Activated CD4-positive, alpha-beta T cell treated with anti-CD3 and anti-CD28 coated beads for 4 hours (primary cell): ENCODE measurements at places on chromosomes 4 and X.

DNA sequence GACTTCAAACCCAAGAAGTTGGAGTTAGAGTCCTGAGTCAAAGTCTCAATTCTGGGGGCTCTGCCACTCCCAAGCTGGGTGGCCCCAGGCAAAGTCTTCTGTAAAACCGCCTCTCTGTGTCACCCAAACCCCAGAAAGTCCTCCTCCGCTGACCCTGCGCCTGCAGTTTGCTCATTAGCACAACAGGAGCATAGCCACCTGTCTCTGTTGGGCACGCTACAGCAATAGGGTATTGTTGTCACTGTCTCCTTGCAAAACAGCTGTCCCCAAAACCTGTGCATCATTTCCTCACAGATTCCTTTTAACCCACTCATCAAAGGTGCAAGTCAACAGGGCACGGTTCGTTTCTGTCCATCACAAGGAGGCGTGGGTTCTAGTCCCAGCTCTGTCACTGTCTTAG is 8.0 kb upstream of the DGAT2L6 start:
- no peak for DNase-seq

- no peak for DNase-seq
These were observed 431.5 kb upstream of the RASGEF1B start for GRCh38 chr4:81903212-81903611.

GRCh38 chrX:42128587-42128986 is 205.2 kb upstream of the CASK start:
- DNase-seq = no peak

- no peak for DNase-seq
These were observed 262.4 kb downstream of the MID1IP1 start for GRCh38 chrX:39063702-39064101.

DNA sequence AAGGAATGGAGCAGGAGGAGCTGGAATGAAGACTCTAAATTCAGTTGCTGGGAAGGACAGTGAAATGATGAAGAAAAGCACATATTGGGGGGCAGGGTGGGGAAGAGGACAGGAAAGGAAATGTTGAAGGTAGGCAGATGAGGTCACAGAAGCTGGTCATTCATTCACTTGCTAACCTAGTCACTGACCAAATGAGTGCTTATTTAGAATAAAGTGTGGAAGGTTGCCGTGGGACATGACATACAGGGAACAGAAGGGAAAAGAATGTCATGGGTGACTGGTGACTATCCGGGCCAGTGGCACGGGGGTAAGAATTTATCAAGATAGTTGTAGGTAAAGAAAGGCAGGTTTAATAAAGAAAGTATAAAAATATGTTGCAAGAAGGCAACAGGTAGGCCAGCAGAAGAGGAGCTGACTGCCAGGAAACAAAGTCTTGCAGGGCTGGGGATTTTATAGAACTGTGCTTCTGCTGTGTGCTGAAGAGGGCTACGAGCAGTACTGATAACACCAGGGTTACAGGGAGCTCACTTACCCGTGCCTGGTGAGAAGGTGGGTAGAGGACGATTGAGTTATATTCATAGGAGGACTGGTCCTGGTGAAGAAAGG is 31.9 kb upstream of the TLR3 start:
- DNase-seq = no peak
